ENCODE measurements at places on chromosomes 5 and 9.

- DNase-seq: no peak
Measured at GRCh38 chr5:159993194-159993593, 15.7 kb upstream of the TTC1 start.

GRCh38 chr9:37430841-37431597 lies 8.5 kb downstream of the GRHPR start:
- no peak for DNase-seq

- no peak for DNase-seq
Measured at GRCh38 chr9:110788871-110789270, 120.3 kb downstream of the MUSK start.

DNA sequence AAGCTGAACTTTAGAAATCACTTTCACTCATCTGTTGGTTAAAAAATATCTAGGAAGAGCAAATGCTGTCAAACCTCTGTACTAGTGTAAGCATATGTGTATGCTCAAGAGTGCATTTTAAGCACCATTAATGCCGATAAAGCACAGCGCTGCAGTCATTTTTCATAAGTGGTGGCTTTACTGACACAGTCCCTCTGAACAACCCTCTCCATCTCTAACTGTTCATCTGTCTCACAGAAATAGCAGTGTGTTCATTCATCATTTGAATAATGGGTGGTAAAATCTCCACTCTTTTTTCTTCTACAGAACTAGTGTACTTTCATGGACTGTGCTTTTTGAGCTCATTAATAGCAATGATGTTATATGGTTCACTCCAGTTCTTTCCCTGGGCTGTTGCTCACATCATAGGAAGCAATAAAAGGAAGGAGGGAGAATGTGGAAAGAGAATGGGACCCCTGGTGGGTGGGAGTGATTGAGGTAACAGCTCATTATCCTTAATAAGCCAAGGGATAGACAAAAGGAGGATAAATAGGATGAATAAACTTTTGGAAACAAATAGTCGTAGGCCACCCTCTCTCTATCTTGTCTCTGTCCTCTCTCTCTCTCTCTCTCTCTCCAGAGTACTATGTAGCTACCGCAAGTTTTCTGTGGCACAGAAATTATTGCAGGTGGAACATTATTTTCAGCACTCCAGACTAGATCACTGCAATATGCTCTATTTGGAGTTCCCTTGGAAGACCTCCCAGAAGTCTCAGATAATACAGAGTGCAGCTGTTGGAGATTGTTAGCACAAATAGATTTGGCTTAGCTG lies 117.9 kb upstream of the PRDM9 start:
- no peak for DNase-seq

DNA sequence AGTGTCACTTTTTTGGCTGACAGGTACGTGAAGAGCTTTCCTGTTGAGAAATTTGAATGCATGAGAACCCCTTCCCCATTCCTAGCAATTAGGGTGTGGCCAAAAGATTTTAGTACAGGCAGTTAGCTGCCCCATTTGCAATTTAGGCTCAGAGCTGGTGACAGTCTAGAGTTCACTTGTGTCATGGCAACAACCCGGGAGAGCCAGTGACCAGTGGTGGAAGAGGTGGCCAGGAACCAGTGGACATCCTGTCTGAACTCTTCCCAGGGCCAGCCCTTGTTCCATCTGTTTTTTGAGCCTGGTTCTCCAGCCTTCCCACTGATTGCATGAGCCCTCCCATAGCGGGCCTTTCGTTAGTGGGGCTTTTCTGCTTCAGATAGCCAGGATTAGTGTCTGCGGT lies 2.5 kb upstream of the NEUROG1 start:
- DNase-seq: no peak

DNA sequence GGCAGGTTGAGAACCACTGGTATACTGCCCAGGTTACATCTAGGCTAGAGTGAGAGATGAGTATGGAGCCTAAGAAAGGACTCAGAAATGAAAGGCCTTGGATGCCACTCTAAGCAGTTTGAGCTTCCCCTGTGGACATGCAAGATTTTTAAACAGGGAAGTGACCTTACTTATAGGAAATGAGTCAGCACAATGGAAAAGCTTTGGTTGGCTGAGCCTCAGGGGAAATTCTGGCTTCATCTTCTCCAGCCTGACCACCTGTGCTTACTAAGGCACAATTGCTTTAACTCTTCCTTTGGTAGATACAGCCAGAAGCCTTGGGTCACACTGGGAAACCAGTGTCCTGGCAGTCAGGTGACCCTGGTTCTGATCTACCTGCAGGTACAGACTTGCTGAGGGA lies 380.2 kb upstream of the ZNF462 start:
- no peak for DNase-seq

GRCh38 chr5:119373449-119373858 lies 17.6 kb downstream of the TNFAIP8 start:
- no peak for DNase-seq

DNA sequence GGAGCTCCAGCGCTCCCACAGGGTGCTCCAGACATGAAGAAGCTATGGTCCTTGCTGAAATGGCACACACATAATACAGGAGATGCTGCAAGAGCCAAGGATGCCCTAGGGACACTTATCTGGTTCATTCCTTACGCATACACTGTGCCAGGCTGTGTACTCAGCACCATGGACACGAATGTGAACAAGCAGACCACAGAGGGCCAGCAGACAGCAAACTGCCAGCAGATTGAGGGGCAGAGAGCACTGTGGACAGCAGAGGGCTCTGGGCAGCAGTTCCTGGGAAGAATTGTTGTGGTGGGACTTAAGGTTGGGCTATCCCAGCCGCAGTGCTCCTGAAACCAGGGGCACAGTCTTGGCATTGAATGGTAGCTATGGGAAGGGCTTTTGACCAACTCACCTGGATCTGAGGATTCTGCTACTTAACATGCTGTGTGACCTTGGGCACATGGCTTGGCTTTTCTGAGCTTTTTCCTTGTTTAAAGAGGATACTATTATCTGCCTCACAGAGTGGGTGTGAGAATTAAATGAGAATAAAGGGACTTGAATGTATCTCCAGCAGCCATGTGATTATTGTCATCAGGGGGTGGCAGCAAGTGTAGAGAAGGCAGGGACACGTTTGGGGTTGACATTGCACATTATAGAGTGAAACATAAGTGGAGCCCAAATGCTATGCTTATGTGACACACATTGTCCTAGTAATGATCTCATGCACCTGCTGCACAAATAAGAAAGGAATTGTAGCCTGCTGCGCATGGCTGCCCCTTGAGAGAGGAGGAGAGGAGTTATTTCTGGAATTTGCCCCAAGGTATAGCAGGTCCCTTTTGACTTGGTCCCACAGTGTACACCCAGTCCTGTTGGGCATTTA lies 30.1 kb downstream of the PPARGC1B start:
- DNase-seq: no peak

GRCh38 chr9:27352457-27353165 lies 55.7 kb upstream of the EQTN start:
- no peak for DNase-seq

DNA sequence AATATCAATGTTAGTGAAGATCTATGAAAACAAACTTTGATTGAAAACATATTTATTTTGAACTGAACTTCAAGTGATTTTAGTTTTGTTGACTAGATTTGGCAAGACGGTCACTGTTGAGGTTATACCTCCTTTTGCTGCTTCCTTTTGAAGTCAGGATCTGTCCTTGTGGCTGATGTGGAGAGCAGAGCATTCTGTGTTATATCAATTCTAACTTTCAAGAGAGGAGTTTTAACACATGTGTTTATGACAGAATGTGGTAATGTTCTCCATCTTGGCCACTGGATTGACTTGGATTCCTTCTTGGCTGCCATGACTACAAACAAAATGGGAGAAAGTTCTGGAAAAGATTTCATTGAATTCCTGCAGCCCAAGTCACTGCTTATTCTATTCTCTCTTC lies 104.0 kb upstream of the ACTBL2 start:
- DNase-seq: no peak

DNA sequence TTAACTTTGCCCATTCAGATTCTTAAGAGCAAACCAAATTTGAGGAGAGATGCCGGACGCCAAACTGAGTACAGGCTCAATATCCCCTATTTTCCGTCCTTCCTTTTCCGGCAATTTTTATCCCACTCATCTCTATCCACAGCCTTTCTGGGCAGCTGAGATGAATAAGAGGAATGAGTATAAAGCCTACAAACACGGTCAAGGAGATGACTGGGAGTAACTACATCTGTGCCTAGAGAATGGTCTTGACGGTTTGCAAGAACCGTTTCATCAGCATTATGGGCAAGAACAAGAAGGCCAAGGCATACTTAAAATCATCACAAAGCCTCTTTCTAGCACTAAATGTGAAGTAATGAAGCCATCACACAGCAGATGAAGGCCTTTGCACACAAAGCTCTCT lies 227.3 kb downstream of the DCP2 start:
- no peak for DNase-seq

DNA sequence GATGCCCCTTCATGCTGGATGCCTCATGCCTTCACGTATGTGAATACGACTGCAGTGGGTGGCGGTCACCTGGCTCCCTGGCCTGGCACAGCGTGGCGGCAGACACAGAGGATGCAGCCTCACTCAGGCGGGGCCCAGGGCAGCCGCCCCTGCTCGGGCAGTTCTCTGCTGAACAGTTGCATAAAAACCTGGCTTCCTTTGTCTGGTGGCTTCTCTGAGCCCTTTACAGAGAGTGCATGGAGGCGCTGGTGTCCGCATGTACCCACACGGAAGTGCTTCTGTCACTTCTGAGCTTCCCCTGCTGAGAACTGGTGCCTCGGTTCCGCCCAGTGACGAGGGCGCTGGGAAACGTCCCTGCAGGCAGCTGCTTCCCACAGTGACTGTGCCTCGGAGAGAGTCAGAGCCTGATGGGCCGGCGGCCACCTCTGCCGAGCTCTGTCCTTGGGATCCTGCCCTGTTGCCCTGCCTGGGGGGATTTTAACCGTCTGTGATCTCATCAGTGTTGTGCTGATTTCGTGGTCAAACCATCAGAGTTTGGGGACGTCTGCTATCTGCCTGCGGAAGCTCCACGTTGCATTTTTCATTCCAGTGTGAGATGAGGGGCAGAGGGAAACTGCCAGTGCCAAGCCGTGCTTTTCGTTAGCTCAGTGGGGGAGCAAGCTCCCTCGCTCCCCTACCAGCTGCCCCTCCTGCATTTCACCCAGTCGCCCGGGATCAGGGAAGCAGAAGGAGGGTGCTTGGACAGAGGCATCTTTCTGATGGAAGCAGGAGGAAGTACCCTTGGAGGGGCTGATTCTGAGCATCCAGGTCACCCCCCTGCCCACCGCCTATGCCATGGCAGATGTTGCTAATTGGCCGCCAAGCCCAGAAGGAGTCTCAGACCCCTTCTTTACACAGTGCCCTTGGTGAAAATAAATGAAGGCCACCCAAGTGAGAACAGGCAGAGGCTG lies 153.0 kb upstream of the COL5A1 start:
- no peak for DNase-seq

DNA sequence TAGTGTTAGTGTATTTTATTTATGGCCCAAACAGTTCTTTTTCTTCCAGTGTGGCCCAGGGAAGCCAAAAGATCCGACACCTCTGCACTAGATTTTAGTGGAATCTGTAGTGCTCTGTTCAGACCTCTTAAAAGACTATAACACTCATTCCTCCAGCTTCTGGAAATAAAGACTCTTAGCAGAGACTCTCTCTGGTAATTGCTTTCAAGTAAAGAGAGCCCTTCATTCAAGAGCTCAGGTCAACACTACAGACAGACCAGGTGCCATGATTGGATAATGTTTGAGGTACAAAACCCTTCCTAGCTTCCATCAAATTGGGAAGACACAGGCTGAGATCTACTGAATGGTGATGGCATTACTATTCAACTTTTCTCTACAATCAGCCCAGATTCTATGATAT lies 255.8 kb downstream of the PRDM9 start:
- no peak for DNase-seq

DNA sequence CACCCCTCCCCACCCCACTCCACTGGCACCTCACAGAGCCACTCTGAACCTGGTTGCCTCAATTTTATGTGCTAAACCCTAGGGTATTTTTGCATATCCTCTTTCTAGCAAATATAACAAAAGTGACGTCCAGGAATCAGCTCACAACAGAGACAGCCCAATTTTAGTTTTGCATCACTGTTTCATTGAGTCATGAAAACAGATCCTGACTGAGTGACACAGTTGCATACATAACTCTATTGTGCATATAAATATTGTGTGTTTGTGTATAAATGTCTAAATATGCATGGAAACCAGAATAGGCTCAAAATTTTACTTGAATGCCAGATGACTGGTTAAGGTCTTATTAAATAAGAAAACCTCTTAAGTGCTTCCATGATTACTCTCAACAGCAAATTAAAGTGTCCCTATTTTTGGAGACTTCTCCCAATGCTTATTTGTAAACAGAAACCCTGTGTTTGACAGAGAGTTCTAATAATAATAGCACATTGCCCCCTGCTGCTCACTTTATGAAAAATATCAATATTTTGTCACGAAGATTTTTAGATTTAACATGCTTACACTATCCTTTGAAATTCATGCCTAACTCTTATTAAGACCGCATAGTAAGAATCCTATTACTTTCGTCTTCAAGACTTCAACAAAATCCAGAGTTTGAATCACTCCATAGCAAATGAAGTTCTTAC lies 75.5 kb upstream of the PRRC1 start:
- DNase-seq: no peak

- no peak for DNase-seq
Measured at GRCh38 chr9:69204849-69205248, 30.8 kb downstream of the TJP2 start.

DNA sequence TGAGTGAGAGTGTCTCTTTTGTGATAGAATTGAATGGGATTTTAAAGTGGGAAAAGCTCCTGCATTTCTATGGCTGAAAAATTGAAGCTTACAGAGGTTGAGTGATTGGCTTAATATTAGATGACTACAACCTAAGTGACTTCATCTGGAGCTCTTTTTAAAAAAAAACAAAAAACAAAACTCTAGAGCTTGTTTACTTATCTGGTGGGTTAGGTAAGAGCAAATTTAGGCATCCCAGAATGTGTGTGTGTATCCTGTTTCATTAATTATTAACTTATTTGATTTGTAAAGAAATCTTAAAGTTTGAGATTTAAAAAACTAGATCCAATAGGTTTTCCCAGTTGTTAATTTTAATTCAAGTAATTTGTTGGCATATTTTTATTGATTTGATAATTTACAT lies 60.1 kb downstream of the SCAMP1 start:
- no peak for DNase-seq

- DNase-seq: no peak
Measured at GRCh38 chr5:180974612-180975315, 13.9 kb upstream of the BTNL3 start.

Data from AG09309 (cell line).